Glutamatergic neuron (in vitro differentiated cells): ENCODE measurements at places on chromosomes 2 and 18.
A peak's percentile ranks its signal among the peaks of the same experiment; 100 is the strongest.

- no peak for DNase-seq
Observed at GRCh38 chr2:20675701-20676352, 8.9 kb downstream of the GDF7 start.

- peak; percentile 49 for DNase-seq
Observed at GRCh38 chr2:14944562-14945346, 312.2 kb downstream of the LRATD1 start.

GRCh38 chr2:181846399-181847197, 44.9 kb upstream of the ITPRID2 start:
- DNase-seq, result no peak

DNA sequence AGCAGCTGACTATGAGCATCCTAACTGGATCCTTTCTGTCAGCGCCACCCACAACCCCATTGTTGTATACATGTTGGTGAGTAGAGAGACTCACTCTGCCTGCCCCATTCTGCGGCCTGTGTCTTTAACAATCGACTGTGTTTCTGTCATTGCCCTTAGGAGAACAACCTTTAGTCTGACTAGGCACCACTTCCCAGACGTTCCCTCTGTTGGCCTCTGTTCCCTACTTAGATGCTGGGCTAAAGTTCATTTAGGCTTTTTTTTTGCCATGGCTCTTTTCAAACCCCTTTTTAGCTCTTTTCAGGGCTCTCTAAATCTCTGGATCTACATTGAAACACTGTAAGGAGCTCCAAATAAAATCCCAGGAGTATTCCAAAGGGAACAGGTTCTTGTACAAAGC, 20.5 kb upstream of the ACAA2 start:
- no peak for DNase-seq

DNA sequence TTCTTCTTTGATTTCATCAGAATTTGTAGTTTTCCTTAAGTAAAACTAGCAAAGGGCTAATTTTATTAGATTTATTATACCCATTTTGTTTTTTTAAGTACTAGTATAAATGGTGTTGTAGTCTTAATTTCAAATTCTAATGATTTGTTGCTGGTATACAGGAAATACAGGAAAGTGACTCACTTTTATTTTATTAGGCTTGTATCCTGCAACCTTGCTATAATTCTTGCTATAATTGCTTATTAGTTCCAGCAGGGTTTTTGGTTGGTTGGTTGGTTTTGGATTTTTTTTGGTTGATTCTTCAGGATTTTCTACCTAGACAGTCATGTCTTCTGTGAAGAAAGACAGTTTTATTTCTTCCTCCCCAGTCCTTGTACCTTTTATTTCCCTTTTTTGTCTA, 110.6 kb upstream of the IL1R2 start:
- no peak for DNase-seq
